ENCODE measurements at places on chromosomes 5 and 9.

DNA sequence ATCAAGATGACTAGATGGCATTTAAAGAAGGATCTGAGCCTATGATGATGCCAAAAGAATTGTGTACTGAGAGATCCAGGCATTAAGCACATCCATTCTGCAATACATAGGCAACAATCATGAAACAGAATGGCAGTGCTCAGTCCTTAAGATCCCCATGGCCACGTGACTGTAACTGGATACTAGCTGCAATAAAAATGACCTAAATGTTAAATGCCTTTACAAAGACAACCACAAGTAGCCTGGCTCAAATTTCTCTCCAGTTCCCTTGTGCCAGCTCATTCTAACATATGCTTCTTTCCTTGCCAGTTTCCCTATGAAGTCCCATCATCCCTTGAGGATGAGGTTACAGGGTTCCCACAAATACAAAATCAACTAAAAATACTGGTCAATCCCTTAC lies 148.3 kb upstream of the GHR start:
- no peak for DNase-seq

DNA sequence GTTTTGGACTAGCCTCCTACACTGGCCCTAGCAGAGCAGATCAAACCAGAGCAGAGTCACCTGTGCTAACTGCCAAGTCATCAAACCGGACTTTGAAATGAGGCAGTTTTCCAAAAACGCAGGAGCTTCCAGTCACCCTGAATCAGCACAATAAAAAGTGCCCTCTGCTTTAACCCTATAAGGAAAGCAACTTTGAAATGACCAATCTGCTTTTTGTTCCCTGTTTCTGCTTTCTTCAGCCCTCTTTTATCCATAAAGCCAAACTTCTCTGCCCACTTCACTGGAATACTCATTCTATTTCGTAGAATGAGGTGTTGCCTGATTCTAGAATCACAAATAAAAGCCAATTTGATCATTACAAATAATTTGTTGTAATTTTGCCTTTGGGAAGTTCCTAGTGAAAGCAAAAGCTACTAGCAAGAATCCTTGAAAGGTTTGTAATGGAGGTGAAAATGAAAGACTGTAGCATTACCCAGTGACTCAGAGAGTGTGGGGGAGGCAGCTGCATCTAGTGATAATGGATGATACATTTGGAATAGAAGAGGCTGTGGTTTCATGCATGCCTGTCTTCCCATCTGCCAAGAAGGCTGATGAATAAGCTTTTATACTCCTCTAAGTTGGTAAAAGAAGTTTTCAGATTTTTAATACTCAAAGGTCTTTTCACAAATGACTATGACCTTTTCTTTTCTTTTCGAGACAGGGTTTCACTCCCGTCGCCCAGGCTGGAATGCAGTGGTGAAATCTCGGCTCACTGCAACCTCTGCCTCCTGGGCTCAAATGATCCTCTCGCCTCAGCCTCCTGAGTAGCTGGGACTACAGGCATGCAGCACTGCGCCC lies 14.9 kb downstream of the SPAAR start:
- no peak for DNase-seq

GRCh38 chr5:177390363-177391300 lies 6.4 kb downstream of the SLC34A1 start:
- peak; percentile 81 for DNase-seq

DNA sequence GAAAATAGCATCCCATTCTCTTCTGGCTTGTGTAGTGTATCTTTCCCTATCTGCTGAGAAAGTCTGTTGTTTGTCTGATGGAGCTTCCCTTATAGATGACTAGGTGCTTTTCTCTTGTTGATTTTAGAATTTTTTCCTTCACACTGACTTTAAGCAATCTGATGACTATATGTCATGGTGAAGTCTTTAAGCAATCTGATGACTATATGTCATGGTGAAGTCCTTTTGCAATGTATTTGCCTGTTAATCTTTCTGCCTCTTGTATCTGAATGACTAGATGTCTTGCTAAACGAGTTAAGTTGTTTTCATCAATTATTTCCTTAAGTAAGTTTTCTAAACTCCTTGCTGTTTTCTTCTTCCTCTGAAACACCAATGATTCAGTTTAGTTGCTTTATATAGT lies 80.5 kb downstream of the RNF130 start:
- no peak for DNase-seq

- DNase-seq: no peak
These were observed 50.5 kb upstream of the EXOC3 start for GRCh38 chr5:392431-392988.

GRCh38 chr5:61332851-61333320 lies 828 bp downstream of the ZSWIM6 start:
- peak; percentile 26 for DNase-seq

- no peak for DNase-seq
These were observed 539.4 kb downstream of the BNC2 start for GRCh38 chr9:16331031-16331430.

DNA sequence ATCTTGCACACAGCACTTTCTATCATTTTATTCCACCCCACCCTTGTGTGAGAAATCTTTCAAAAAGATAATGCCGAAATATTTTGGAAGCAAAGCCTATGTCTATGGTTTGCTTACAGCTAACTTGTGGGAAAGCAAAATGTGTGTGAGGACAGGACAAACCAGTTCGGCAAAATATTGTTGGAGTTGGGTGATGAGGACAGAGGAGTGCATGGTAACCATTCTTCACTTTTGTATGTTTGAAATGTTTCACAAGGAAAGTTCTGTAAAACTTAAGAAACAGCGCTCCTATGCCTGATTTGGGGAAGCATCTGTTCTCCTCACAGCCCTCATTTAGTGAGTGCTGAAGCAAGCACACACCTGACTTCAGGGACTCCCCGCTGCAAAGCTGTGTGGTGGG lies 62.0 kb upstream of the RNF130 start:
- DNase-seq: no peak

- no peak for DNase-seq
These were observed 168.6 kb downstream of the MACROH2A1 start for GRCh38 chr5:135230251-135230925.

DNA sequence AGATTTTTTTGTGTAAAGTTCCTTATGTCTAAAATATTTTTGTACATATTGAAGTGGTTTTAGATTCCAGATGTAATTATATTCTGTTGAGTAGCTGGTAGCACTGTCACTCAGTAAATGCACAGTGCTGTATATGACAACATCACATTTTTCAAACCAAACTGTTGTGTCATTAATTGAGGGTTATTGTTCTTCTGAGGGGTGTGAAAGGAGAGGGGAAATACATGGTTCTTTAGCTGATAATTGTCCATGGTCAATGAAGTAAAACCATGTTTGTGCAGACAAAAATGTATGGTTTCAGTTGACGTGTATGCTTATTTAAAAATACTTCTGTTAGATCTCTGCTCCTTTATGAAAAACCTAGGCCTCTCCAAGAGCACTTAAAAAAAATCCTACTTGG lies 3.3 kb downstream of the ZNF462 start:
- DNase-seq: no peak

- DNase-seq: no peak
These were observed 124.1 kb upstream of the STC2 start for GRCh38 chr5:173452119-173452905.

GRCh38 chr9:101626295-101626694 lies 31.5 kb upstream of the PPP3R2 start:
- DNase-seq: no peak

GRCh38 chr5:179834120-179834519 lies 13.4 kb downstream of the SQSTM1 start:
- DNase-seq: no peak

- DNase-seq: no peak
These were observed 37.5 kb upstream of the BOD1 start for GRCh38 chr5:173653822-173654523.

- DNase-seq: no peak
These were observed 16.2 kb upstream of the PAIP1 start for GRCh38 chr5:43573058-43573457.

GRCh38 chr9:88660611-88661010 lies 125.6 kb downstream of the NXNL2 start:
- DNase-seq: peak; percentile 45

DNA sequence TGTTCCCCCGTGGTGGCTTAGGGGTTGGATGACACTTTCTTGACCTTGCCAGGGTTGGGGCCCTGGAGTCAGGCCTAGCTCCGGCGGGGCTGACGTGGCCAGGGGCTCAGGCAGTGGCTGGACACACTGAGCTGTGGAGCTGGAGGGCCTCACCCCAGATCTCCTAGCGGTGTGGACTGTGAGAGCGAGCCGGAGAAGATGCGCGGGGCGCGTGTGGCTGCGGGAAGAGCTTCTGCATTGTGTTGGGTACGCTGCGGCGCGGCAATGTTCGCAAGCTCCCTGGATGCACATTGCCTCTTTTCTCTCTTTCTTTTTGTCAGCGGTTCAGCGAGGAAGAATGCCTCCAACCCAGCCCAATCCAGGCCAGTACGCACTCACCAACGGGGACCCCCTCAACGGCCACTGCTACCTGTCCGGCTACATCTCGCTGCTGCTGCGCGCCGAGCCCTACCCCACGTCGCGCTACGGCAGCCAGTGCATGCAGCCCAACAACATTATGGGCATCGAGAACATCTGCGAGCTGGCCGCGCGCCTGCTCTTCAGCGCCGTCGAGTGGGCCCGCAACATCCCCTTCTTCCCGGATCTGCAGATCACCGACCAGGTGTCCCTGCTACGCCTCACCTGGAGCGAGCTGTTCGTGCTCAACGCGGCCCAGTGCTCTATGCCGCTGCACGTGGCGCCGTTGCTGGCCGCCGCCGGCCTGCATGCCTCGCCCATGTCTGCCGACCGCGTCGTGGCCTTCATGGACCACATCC lies 4.8 kb downstream of the NR2F1 start:
- DNase-seq: no peak

DNA sequence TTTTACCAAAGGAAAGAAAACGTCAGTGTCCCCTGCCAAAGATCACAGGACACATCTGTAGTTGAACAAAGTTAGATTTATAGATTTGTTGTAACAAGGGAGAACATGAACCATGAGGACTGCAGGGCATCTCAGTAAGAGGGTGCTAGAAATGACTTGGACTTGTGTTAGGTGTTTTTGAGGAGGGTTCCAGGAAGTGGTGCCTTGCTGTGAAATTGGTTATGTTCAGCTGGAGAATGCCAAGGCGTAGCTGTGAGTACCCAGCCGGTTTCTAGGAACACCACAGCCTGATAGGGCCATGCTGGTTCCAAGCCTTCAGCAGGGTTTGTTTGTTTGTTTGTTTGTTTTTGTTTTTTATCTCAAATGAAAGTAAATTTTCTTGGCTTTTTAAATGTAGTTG lies 5.3 kb downstream of the SPEF2 start:
- DNase-seq: no peak

- DNase-seq: peak; percentile 15
These were observed 276.5 kb upstream of the TYRP1 start for GRCh38 chr9:12416716-12417115.

DNA sequence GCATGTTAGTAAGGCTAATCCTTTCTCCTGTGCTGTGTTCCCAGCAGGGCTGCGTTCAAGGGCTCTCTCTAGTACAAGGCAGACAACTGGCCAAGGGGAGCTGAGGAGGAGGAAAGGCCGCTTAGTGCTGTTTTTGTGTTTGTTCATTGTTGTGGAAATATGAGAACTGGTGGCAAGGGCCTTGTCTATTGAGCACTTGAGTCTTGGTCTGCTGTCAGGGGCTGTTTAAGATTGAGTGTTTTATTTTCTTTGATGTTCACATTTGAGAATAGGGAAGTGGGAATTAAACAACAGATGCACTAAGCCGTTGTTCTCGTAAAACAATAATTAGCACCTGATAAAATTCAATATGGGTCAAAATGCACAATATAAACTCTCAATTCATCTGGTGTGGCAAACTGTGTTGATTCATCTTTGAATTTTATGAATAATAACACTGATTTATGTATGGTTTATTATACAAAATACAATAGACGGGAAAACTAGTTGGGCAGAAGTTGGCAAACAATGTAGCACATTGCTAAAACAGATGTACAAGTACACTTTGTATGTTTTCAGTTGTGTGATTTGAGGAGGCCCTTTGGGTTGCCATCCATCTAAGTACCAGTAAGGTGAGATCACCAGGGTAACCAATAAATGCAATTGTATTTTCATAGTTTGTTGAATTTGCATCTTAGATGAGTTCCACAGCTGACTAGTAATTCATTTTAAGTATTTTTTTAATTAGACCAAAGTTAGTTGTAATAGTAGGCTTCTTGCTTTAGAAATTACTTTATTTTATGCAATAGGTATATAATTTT lies 97.6 kb upstream of the GRHPR start:
- peak; percentile 84 for DNase-seq

- no peak for DNase-seq
These were observed 51.8 kb upstream of the CDK20 start for GRCh38 chr9:88026118-88026479.

DNA sequence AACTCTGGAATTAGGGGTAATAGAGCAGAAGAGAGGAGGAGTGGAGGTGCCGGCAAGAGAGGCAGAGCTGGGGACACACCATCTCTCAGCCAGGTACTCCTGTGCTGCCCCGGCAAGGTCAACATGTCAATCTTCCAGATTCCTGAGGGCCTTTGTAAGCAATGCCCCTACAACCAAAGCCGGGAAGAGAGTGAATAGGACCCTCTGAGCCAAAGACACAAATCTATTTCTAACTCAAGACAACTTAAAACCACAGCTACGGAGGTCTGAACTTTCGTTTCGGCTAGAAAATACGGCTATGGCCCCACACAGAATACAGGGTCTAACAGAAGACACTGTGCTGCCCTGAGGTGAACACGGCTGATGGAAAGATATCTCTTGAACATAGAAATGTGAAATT lies 66.6 kb downstream of the SERINC5 start:
- DNase-seq: no peak
